NCI-H2081 treated with DMSO at 0.1 percent for 48 hours (cell line): ENCODE measurements at places on chromosomes 3 and 15.

DNA sequence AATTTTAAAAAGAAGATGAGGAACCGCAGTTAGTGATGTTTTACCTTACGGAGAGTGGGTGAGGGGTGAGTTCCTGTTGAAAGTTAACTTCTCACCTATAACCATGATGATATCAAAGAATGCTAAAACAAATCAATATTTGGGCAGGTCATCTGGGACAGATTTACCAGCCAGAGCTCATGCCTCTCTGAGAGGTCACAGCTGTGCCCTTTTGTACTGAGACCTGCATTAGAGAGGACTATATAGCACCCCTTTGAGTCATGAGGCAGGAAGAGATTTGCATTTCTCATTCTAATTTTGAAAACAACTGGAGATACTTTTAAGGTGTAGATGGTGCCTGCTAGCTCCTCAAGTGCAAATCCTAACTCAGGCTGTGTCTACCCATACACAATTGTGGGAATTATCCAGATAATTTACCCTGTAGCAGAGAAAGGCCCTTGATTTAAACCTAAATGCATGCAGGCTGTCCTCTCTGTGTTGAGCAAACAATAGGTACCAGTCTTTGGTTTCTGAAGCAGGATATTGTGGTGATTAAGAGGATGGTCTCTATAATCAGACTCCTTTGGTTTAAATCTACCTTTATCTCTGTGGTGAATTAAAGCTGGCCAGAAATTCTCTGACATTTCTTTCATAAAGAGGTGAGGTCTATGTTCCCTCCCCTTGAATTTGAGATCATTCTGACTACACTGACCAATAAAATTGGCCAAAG, 5.8 kb upstream of the TM4SF4 start:
- DNase-seq: no peak

DNA sequence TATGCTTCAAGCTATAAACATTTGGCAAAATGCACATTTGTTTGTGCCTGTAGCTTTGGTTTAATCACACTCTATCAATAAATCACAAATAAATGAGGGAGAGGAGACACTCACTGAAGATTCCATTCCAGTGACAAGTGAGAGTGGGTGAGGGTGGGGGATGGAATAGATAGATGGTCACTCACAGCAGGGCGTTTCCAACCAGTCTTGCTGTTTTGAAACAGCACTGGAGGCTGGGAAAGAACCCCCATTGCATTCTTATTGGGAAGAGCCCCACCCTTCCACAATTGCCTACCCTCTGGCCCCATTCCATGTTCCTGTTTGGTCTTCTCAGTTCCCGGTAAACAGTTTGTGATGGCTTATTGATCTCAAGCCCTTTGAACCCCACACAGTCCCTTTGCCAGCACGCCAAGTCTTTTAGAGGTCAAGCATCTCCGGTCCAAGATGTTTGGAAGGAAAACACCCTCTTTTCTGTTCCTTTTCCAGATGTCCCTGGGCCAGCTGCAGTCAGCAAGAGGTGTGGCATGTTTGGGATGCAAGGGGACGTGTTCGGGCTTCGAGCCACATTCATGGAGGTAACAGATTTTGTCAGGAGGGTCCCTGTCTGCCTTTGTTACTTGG, 30.7 kb downstream of the LMCD1 start:
- DNase-seq: no peak

GRCh38 chr3:160378331-160379109, 20.5 kb downstream of the IFT80 start:
- no peak for DNase-seq

GRCh38 chr3:24460974-24461373, 33.7 kb downstream of the THRB start:
- DNase-seq: no peak

- DNase-seq: no peak
These were observed 35.3 kb downstream of the KCNH8 start for GRCh38 chr3:19183584-19183983.

- no peak for DNase-seq
These were observed 43.9 kb upstream of the TRPM1 start for GRCh38 chr15:31145271-31145911.

DNA sequence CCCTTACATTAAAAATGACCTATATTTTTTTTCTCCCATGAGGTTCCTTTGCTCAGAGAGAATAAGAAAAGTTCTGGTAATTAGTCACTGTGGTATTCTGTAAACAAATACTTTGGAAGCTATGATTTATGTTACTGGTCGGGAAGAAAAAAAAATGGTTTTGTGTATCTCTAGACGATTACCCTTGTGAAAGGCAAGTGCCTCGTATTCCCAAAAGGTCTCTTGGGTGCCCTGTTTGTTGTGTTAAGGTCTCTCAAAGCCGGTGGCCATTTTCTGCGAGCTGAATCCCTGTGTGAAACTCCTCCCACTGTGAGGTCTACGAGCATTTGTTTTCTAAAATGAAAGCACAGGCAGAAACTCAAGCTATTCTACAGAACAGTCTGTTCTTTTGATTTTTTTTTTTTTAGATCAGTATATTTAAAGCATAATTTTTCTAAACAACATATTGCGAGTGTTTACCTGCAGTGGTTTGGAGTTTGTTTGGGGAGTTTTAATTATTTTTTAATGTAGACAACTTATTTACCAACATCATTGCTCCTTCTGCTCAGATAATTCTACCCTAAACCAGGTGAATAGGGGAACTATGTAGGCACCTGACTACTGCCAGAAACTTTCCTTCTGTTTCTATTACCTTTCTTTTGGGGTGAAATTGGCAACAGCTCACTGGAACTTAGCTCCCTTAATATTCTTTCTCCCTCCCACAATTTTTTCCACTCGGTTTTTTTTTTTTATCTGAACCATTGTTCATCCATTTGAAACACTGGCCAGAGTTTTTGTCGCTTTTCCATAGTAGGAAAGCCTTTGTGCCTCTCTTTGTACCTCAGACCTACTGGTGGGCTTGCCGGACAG, 44.0 kb downstream of the ZBTB38 start:
- peak; percentile 55 for DNase-seq

DNA sequence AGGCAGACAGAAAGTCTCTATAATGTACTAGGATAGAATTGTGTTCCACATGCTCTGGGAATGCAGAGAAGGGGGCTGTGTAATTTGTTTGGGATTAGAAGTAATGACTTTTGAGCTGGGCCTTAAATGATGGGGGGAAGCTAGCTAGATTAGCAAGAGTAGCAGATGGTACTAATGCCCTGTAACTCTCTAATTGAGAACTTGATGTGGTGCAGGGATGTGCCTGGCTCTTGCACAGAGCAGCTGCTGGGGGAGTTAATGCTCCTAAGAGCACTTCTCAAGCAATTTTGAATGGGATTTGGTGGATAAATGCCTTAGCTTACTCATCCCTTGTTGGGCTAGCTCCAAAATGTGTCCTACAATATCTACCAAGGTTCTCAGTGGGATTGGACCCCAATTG, 12.4 kb upstream of the SYN2 start:
- no peak for DNase-seq

- no peak for DNase-seq
These were observed 82.8 kb downstream of the SSR3 start for GRCh38 chr3:156472150-156472549.

DNA sequence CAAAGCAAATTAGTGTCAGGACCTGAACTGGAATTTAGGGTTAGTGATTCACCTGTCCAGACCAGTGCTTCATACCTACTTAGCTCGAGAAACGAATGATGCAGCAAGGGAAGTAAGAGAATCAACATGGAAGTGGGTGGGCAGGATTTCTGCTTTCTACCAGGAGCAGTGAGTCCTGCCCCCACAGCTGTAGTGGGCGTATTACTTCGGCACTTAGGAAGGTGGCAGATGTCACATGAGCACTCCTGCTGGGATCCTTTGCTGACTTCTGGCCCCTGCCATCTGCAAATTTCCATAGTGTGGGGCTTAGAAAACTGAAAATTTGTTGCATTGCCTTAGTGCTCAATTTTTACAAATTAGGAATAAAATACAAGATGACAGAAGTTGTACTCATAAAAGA, 31.2 kb downstream of the RYR3 start:
- no peak for DNase-seq

GRCh38 chr15:76185716-76186115, 125.6 kb downstream of the ETFA start:
- DNase-seq: no peak

- DNase-seq: no peak
These were observed 3.6 kb upstream of the ARHGAP31 start for GRCh38 chr3:119290613-119291012.

DNA sequence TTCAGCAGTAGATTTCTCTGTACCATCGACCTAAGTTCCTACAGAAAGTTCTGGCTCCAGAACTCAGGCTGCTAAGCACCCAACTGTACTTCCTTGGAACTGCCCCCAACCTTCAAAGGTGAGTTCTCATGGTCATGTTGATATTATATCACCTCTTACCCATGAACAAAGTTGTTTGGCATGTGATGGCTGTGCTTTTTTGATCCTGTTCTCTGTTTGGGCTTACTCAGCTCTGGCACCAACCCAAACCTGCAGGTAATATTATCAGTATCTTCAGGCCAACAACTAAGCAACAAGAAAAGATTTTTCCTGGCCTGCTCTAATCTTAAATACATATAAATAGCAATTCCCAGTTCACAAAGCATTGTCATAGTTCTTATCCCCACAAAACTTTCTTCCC, 318.7 kb upstream of the LMCD1 start:
- no peak for DNase-seq

DNA sequence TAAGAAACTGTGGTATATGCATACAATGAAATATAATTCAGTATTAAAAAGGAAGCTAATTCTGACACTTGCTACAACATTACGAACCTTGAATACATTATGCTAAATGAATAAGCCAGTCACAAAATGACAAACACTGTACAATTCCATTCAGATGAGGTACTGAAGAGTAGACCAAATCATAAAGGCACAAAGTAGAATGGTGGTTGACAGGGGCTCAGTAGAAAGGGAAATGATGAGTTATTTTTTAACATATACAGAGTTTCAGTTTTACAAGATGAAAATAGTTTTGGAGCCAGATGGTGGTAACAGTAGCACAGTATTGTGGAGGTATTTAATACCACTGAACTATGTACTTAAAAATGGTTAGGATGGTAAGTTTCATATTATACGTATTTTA, 254.6 kb upstream of the RBMS3 start:
- DNase-seq: no peak

- DNase-seq: no peak
These were observed 62.7 kb upstream of the CCR4 start for GRCh38 chr3:32888739-32889138.

- DNase-seq: no peak
These were observed 357.5 kb upstream of the CADM2 start for GRCh38 chr3:84601303-84601702.

DNA sequence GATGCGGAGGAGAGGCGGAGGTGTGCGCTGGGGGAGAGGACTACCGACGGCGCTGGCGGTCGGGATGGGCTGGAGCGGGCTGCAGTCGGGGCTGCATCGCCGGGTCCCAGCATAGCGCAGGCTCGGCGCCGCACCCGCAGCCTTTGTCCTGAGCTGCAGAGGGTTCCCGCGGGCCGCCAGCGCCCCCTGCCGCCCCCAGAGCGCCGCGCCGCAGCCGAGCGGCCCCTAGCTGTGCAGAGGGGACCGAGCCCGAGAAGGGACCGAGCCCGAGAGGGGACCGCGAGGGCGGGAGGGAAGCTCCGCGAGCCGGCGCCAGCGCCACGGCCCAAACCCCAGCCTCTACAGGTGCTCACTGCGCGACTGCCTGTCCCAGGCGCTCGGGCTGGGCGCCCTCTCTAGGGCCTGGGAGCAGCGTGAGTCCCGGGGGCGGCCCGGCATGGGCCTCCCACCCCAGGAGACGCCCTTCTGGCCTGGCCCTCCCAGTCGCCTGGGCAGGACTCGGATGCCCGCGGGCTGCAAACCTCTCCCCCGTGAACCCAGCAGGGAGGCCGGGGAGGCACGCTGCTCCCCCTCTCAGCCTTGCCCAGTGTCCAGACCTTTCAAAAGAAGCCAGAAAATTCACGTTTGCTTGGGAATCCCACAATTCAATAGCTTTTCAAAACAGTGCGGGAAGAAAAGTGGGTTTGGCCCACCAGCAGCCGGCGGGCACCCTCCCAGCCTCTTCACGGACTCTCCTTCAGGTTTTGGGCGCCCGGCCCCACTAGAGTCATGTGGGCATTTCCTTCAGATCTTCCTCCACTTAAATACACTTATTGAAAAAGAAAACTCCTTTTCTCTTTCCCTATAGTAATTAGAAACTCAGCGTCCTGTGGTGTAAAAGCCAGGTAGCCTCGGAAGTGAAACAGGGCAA, 134.7 kb downstream of the TPRA1 start:
- DNase-seq: peak; percentile 60

DNA sequence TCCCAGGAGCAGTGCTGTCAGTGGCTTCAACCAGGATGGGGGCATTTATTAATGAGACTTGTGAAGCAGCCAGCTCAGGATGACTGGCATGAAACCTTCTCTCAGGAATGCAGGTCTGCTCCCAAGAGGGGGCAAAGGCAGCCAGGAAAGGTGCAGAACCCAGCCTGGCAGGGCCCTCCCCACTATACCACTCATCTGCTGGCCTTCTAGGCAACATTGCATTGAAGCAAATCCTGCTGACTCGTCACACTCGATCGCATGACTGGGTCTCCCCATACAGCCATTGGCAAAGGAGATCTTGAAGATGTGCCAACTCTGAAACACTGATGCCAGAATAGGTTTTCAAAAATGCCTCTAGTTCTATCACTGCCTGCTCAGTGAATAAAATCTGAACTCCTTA, 65.7 kb upstream of the CMTM7 start:
- no peak for DNase-seq
